OCI-LY7 (cell line): ENCODE measurements at places on chromosomes 7 and 10. TPM values are rescaled to one million over a fixed set of nuclear protein-coding genes. Genes with fewer than 3 reads are reported as not detected.

DNA sequence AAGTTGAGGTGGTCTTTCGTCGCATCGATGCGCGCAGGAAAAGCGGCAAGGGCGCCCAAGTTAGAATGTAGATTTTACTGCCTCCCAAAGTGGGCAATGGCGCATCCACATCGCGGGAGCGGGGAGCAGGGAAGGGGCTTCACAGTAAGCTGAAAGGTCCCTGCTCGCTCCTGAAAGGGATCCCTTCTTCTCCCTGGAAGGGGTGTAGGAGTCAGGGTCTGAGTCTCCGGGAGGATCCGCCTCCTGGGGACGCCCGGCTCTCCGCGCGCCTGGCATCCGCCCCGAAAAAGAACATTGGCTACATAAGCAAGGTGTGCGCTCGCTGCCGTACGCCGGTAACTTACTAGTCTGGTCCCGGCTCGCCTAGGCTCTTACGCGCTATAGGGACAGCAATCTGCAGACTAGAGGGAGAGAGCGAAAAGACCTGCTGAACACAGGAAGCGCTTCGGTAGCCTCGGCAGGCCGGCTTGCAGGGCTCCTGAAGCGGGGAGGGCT, 804 bp downstream of the UNC5B start:
- peak; percentile 20 for DNase-seq

DNA sequence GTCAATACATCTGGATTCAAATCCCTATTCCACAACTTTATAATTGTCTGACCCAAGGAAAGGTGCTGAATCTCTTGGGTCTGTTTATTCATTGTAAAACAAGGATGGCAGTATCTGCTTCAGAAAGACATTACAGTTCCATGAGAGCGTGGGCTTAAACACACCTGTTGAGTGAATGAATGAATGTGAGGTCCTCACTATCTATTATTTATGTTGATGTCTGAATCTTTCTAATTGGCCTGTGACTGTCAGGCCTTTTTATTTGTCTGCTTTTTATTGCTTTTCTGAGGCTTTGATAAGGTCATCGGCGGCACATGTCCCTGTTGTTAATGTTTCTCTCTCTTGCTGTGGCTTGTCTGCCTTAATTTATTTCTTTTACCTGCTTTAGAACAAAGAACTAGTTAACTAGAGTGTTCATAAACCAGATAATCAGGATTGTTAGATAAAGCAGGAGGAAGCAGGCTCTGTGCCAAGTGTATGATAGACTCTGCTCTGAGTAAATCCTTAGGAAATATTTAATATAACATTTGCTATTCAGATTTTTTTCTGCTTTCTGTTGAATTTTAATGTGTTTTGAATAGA, 42.3 kb upstream of the CYCS start:
- no peak for DNase-seq

DNA sequence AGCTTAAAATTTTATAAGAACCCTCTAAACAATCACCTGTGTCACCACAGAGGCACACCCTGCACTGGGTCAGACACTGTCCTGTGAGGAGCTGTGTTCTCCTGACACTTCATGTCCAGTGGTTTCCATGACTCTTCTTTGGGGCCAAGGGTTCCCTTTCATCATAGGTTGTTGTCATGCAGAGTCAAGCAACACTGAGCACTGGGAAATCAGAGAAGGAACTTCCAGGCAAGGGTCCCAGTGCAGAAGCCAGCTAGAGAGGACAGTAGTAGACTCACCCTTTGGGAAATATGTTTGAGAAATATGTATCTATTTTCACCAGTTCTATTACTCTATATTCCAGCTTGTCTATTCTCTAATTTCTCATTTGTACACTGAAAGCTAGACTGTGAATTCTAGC, 56.4 kb upstream of the PRSS58 start:
- no peak for DNase-seq

DNA sequence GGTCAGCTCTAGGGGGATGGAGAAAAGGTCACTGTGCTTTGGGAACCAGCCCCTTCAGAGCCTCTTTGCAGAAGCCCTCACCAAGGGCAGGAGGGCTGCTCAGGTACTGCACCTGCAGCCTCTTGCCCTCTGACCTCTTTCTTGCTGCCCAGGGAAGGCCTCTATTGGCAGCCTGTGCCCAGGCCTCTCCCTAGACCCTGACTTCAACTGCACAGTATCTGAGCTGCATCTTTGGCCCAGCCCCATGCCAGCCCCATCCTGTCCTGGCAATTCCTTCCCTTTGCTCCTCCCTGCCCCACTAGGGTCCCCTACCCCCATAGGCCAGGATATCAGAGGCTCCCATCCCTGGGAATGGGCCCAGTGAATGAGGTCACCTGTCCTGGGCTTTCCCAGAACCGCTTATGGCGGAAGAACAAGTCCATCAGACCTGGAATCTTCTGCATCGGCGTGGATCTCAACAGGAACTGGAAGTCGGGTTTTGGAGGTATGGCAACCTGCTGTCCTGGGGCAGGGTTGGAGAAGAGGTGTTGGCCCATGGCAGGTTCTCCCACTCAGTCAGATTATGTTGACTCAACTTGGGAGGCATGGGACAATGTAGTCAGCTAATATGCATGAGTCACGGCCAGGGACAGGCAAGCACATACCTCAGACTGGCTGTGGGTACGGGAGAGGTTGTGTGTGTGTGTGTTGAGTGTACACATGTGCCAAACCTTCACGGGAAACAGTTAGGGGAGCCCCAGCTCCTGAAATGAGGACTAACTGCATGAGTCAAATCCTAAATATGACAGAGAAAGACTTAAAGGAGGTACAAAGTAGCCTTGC, 17.1 kb upstream of the CPA1 start:
- DNase-seq, result no peak

DNA sequence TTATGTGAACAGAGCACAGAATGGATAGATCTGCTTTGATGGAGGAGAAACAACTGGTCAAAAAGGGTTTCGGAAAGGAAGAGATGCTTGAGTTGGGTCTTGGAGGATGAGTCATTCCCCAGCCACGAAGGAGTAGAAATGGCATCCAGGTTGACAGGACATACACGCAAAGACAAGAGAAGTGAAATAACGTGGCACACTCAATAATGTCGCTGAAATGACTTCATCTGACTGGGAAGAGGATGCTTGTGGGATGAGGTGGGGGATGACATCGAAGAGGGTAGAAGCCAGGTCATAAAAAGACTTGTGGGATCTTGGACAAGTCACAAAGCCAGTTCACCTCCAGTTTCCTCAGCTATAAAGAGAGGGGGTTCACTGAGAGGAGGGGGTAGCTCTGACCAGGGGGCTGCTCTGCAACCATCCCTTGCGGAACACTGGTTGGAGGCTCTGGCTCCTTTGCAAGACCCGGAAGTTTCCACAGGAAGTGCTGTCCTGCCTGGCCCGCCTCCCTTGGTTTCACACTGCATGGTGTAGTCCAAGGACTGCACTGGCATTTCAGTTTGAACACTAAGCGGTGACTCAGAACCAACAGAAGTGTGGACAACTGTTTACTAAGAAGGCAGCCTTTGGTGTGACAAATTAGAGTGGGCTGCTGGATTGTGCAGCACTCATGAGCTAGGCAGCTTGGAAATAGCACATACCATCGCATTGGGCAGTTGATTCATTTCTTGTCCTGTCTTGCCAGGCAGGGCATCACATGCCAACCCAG, 189.9 kb upstream of the ADO start:
- DNase-seq, result no peak

DNA sequence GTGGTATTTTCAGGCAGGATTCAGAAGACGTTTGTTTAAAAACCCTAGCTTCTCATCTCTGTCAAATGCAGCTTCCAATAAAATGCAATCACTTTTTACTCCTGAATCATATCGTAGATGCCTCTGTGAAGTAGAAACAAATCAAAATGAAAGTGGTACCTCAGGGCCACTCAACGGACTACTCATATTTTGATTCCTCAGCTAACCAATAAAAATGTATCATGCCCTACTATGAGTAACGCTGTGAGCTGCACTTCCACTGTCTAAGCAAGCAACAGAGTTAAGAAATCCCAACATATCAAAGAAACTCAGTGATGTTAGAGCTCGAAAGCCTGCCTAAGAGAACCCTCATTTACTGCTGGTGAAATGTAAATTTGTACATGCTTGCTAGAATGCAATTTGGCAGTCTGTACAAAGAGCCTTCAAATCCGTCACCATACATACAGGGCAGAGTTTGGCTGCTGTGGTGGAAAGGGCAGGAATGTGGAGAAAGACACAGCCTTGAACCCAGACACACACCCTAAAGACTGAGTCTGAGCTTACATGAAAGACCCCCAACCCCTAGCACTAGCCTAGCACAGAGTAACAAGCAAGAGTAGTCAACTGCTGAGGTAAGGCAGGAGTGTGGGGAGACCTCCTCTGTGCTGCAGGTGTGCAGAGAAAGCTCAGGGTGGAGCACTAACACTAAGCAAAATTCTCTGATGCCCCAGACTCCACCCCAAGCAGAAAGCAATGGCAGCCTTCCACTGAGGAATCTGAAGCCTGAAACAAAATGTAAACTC, 151.5 kb downstream of the ANK3 start:
- DNase-seq, result peak; percentile 85

Gene GPR22
- total RNA-seq, result not detected in 2 replicates

GRCh38 chr10:17109475-17110207, 20.0 kb downstream of the CUBN start:
- DNase-seq, result no peak

DNA sequence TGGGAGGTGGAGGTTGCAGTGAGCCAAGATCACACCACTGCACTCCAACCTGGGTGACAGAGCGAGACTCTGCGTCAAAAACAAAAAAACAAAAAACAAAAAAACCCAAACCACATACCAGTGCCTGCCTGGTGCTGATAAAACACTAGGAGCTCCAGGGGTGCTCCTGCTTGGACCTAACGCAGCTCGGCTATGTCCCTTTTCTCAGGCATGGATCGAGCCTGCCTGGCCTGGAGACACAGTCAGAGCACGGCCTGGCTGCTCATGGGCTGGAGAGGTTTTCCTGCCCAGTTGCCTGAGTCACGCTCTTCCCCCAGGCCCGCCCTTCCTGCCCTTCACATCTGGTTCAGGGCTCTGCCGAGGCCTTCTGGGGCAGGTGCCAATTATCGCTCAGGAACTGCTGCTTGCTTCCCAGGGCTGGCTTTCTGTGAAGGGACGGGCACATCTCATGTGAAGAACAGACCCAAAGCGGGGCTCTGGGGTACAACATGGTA, 12.6 kb upstream of the NPFFR1 start:
- DNase-seq, result no peak
